ENCODE measurements at places on chromosomes 6 and 20. TPM values are rescaled to one million over a fixed set of nuclear protein-coding genes. Genes with fewer than 3 reads are reported as not detected.

The CDC40 gene
- 15.7 TPM for total RNA-seq

The ADGRB3 gene
- total RNA-seq = not detected

The C6orf141 gene
- total RNA-seq = 1.1 TPM

DNA sequence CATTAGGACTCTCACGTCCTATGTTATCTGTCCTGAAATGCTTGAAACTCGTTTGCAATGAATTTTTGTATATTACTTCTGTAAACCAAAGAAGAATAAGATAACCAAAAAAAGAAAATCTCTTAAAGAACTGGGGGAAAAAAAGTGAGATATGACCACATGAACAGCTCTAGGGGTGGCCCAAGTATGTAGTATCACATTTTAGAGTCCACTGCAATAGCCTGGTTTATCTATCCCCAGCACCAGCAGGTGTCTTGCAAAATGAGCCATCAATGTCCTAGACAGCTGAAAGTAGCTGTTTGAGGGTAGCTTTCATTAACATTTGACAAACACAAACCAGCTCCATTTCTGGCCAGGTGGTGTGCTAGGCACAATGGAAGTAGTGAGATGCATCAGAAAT lies 102.8 kb downstream of the PXDC1 start:
- no peak for DNase-seq

GRCh38 chr6:23855497-23856116 lies 270.4 kb upstream of the NRSN1 start:
- DNase-seq = no peak

DNA sequence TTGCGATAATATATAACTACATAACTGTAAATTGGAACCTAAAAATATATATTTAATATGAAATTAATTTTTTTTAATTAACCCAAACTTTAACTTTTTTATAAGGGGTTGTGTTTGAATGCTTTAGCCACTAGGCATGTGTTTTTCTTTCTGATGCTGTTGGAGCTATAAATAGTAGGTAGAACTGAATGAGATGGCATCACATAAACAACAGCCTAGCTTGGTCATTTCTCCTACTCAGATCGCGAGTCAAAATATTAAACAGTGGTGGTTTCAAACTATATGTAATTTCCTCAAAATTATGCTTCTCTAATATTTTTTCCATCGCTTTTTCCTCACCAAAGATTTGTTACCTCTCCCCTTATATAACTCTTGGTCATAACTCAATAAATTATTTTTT lies 243.2 kb downstream of the ARID1B start:
- no peak for DNase-seq
